ENCODE measurements at places on chromosomes 13 and 19.

GRCh38 chr19:1285737-1286360 is at the start of gene EFNA2:
Gene EFNA2 (plus strand): TSS chr19:1285873. CDS start chr19:1286169, 296 bp downstream.
- DNase-seq, result peak; percentile 50

- DNase-seq, result no peak
Measured at GRCh38 chr19:55311397-55311796, 13.7 kb downstream of the TMEM150B start.

DNA sequence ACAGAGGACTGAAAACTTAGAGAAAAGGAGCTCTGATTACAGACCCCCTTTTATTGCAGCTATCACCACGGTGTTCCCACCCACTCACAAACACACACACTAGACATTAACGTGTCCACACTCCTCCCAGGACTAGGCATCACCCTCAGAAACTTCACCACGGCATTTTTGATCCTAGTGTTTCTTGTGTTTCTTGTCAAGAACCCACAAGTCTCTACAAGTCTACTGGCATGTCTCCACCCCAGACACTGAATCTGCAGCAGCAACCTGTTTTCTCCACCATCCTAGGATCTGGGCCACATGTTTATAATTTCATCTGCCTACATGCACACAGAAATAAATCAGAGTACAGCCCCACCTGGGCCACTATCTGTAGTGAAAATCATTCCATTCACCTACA is 4.3 kb downstream of the ZNF486 start:
- no peak for DNase-seq

GRCh38 chr19:46530636-46531035 is 35.0 kb upstream of the PNMA8B start:
- DNase-seq, result peak; percentile 45

- DNase-seq, result no peak
Measured at GRCh38 chr19:13102666-13103580, at the start of gene LYL1. Gene LYL1 (minus strand): TSS chr19:13102858. CDS start chr19:13101171, 1,687 bp downstream.

GRCh38 chr19:33552191-33552927 is 30.8 kb upstream of the PEPD start:
- no peak for DNase-seq

GRCh38 chr19:41325947-41326706 is 16.2 kb downstream of the CCDC97 start:
- no peak for DNase-seq

GRCh38 chr13:27772651-27773425 is 19.4 kb upstream of the GSX1 start:
- no peak for DNase-seq

DNA sequence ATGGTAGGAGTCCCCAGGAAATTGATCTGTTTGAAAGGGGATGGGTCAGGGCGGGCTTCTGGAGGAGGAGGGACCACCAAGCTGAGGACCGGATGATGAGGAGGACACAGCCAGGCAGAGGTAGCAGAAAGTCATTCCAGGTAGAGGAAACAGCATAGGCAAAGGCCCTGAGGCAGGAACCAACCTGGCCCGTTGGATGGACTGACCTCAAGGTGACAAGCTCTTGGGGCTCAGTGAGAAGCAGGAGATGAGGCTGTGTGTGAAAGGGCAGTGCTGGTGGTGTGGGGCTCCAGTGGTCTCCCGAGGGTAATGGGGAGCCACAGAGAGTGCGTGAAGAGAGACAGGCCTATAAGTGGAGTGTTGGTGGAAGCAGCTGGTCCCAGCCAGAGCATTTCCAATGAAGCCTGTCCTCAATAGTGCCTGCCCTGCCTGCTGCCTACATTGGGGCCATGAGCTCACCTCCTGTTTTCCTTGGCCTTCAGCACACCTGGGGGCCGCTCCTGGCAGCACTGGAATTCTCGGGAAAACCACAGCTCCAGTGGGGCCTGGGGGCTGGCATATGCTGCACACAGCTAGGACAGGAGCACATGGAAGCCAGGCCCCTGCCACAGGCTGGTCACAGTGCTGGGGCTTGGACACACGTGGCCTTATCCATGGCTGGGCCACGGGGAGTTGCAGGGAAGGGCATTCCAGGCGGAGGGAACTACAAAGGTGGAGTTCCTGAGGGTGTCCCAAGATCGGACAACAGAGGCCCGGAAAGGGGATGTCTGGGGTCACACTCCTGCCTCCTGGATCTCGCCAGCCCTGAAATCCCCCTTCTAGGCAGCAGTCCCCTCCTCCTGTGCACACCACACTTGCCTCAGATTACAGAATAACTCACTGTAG is 2.3 kb upstream of the COMP start:
- DNase-seq, result no peak

DNA sequence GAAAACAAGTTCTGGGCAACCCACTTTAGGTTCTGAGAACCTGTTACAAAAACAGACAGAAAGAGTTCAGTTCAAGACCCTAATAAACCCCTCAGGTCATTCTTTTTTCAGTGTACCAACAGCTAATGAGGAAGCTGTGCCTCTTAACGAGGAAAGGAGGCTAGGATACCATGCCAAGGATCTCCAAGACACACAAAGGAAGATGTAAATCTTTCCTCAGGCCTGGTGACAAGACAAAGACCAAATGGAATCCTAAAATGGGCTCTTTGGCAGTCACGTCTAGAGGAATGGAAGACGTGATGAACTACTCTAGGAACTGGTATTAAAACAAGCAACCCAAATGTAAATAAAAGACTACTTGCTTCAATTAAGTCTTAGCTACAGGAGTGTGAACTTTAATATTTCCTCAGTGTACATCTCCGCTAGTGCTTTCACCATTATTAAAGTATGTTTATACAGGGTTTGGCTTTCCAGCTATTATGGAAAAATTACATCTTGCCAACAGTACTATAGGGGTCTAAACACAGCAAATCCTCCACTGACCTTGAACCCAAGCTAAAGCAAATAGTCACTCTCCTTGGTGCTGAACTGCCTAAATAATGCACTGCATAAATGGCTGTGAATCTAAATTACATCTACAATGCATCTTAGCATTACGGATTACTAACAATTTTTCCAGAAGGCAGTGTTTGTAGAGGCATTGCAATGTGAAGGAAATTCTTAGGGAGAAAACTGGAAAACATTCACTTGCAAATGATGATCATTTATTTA is 42.3 kb downstream of the ENOX1 start:
- DNase-seq, result no peak

- DNase-seq, result no peak
Measured at GRCh38 chr19:46783670-46784069, 4.7 kb downstream of the SLC1A5 start.

- DNase-seq, result no peak
Measured at GRCh38 chr19:18501832-18502231, 20.0 kb downstream of the ELL start.

- no peak for DNase-seq
Measured at GRCh38 chr19:51001515-51001914, at the start of gene KLK8. Gene KLK8 (minus strand): TSS chr19:51001604. CDS start chr19:51001167, 437 bp downstream.

GRCh38 chr19:17893766-17894165 is 22.0 kb downstream of the SLC5A5 start:
- DNase-seq, result no peak

GRCh38 chr13:40969169-40969901 is 49.8 kb downstream of the ELF1 start:
- DNase-seq, result no peak

- no peak for DNase-seq
Measured at GRCh38 chr19:14030997-14031718, 404 bp upstream of the IL27RA start.

GRCh38 chr13:40186041-40186440 is 480.4 kb downstream of the FOXO1 start:
- DNase-seq, result no peak

DNA sequence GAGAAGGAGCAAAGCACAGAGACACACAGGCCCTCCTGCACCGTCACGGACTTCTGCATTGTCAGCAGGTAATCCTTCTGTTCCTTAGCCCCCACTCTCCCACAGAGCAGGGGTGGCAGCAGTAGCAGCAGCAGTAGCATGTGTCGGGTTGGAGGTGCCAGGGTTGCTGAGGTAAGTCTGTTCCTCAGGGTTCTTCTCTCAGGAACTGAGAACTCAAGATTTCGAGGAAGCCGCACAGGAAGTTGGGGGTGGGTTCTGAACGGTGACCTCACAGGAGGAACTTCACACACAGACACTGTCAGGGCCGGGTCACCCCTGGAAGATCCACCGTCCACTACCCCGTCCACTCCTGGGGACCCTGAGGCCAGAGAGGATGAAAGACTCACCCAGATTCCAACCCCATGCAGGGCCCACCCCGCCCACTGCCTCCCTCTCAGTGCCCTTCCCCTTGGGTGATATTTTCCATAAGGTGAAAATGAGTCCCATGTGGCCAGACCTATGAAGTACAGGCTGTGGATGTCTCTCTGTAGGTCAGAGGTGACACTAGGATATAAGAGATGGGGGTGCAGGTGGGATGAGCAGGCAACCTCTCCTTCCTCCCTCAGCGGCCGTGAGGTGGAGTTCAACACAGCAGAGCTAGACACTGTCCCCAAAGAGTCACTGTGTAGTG is at the start of gene SIGLEC12:
SIGLEC12 (minus strand) TSS at position 207 of the 670 bp plus-strand sequence; CDS start at position 140, 67 bp downstream.
- no peak for DNase-seq

- no peak for DNase-seq
Measured at GRCh38 chr19:35549879-35550523, 4.6 kb downstream of the TMEM147 start.

DNA sequence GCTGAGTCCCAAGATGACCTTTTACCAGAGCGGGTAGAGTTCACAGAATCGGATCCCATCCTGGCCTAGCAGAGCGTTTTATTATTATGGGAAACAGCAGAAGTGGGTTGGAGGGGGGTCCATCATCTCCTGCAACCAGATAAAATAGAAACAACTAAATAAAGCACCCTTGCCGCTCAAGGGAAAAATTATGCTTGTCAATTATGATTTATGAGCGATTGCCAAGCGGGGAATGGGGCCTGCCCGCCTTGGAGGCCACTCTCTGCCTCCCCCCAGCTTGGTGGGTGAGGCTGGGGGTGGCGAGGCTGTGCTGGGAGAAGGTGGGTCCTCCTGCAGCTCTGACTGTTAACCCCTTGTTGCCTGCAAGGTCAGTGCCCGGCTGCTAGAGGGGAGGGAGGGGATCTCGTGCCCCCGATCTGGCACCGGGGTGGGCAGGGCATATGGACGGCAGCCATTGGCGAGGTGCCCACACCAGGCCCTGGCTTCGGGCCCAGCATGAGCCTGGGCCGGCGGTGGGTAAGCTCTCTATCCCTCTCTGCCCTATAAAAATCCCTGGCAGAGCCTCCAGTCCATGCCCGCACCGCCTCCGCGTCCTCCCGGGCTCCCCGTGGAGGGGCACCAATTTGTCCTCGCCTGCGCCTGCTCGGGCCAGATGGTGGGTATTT is 129.1 kb downstream of the URI1 start:
- no peak for DNase-seq

DNA sequence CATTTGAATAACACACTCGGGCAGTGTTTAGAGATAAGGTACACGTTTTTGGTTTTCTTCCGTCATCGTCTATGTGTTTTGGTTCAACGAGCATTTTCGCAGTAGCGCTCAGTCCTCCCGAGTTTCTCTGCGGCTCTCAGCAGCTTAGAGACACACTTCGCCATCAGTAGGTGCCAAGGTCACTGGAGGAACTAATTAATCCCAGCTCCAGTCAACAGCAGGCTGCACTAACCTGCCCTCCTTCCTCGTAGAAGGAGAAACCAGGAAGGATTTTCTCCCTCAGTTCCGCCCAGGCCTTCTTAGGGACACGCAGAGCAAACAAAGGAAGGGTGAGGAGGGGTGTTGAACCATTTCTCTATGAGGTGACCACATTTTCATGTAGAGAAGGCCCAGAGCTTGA is 12.6 kb downstream of the MBNL2 start:
- DNase-seq, result no peak

DNA sequence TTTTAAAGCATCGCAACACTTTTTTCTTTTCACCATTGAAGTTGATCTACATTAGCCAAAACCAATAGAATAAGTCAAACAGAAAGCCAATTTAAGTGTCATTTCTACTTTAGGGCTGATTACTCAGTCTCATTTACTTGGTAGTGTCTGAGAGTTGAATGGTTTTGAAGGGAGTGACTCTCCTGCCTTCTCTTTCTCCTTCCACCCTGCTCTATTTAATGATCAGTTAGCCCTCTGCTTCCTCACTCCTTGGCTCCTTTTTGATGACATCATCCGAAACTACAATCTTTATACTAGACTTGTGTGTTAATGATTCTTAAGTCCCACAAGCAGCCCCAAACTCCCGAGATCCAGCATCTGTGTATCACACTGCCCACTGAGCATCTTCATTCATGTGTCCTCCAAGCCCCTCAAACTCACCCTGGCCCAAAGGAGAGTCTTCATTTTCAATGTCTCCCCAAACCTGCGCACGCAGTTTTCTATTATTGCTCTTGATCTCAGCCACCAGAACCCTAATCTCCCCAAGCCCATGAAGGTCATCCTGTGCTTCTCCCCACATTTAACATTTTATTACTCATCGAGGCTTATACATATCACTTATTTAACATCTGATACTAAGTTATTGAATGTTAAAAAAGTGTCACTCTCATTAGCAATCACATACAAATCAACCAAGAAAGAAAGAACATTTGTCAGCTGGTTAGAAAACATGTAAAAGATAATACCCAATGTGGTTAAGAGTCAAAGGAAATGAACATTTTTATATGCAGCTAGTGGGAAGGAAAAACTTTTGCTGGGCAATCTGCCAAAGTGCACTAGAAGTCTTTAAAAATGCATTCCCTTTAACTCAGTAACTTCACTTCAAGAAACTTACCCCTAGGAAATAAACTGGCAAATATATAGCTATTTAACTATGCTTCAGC is 32.2 kb upstream of the ARGLU1 start:
- no peak for DNase-seq

- DNase-seq, result no peak
Measured at GRCh38 chr13:107643615-107644014, 571.7 kb downstream of the LIG4 start.

GRCh38 chr13:33057019-33057780 is 41.0 kb downstream of the KL start:
- peak; percentile 45 for DNase-seq

DNA sequence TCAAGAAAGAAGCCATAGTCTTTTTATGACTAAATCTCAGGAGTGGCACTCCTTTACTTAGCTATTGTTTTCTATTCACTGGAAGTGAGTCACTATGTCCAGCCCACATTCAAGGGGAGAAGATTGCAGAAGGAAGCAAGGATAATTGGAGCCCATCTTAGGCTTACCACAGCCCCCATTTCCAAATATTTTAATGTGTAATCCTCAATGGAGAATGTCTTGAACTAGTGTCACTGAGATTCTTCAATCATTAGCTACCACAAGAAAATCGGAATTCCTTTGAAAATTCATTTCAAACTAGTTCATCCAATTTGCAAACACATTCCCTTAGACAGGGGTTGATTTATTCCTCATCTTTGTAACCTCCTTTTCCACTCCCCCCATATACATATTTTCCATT is 84.7 kb downstream of the DLEU7 start:
- DNase-seq, result no peak

DNA sequence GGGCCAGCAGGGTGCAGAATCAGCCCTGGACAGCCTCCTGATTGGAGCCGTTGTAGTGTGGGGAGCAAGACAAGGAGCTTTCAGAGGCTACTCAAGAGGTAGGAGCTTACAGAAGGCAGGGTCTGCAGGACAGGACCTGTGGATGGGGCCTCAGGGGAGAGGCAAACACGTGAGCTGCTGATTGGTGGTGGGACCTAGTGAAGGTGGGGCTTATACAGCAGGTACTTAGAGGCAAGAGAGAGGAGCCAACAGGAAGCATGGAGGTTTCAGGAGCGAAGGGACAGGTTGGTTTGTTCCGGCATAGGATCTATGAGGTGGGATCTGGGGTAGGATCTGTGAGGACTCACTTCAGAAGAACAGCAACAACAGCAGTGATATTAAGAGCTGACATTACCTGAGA is 32.4 kb downstream of the ZSWIM4 start:
- no peak for DNase-seq

- DNase-seq, result peak; percentile 27
Measured at GRCh38 chr19:34482380-34483250, 1.1 kb downstream of the WTIP start.

- DNase-seq, result no peak
Measured at GRCh38 chr13:20264271-20265018, 32.3 kb upstream of the GJB6 start.

GRCh38 chr19:58575183-58576041 is 2.3 kb upstream of the MZF1 start:
- peak; percentile 81 for DNase-seq

Data from HEK293T (cell line).